ENCODE measurements at places on chromosomes 2 and 18.

DNA sequence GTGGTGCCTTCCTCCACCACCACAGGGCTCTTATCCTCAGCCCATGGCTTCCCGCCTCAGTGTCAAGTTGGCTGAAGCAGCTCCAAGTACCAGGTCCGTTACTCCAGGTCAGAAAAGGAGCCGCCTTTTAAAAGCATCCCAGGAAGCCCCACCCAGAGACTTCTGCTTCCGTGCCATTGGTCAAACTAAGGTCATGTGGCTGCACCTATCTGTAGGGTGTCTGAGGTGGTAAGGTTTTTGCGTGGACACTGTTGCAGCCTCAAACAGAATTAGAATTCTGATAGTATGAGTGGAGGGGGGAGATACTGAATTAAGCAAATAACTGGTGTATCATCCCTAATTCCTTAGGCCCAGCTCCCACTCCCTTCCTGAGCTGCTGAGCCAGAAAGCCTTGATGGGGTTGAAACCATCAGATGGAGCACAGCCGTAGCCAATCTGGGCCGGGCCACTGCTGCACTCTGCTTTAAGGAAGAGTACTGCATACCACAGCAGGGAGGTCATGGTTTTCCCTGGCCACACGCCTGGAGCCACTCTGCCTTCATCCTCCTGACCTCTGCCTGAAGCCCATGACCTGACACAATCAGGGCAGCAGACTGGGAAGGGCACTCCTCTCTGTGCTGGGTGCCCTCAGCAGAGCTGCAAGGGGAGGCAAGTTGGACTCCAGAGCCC lies 8.4 kb downstream of the TMEM247 start:
- no peak for DNase-seq

DNA sequence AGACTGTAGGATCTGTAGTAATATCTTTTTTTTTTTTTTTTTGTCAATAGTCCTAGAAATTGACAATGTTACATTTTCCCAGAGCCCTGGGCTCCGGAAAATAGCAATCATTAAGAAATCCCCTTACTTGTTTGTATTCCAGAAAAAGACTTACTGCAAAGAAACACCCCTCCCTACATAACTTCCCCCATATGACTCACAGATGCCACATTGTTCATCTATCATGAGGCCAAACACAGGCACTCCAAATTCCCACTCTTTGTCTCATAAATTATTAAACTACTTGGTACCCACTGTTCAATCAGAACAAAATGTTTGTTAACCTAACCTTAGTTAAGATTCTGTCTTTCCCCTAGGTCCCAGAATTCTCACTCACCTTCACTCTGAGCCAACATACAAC lies 53.5 kb downstream of the TEX51 start:
- no peak for DNase-seq

- DNase-seq, result no peak
These were observed 574 bp upstream of the NCL start for GRCh38 chr2:231464576-231465540.

DNA sequence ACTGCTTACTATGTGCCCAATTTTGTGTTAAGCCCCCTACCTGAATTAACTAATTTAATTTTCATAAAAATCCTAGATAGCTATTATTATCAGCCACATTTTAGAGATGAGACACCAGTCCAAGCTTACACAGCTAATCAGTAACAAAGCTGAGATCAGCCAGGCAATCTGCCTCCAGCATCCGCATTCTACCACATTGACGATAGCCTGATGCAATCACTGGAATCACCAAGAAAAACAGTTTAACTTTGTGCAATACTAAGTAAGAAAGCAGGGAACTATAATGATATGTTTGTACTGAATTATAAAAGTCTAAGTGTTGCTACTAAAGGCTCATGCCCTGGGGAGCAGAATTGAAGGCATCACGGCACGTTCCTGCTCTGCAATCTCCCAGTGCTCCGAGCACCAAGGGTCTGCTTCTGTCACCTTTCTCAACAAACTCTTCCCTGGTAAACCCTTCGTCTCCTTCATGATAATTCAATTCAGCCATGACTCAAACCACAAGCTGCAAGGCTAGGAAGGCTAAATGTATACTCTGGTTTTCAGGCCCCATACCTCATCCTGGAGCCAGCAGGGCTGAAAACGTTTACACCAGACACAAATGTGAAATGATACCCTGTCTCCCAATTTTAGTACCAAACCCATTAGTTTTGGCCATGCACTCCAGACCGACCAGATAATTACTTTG lies 19.4 kb downstream of the KANSL3 start:
- DNase-seq, result no peak

- DNase-seq, result no peak
These were observed 69.5 kb upstream of the PELI1 start for GRCh38 chr2:64213532-64214275.

- DNase-seq, result no peak
These were observed 22.1 kb downstream of the MFF start for GRCh38 chr2:227347117-227347516.

GRCh38 chr18:50911006-50911405 lies 32.1 kb downstream of the ME2 start:
- no peak for DNase-seq

GRCh38 chr2:25617948-25618646 lies 55.3 kb downstream of the DTNB start:
- no peak for DNase-seq

- DNase-seq, result no peak
These were observed 142.6 kb upstream of the ALKAL2 start for GRCh38 chr2:430291-431040.

- no peak for DNase-seq
These were observed 39.6 kb downstream of the PAX8 start for GRCh38 chr2:113238871-113239839.

DNA sequence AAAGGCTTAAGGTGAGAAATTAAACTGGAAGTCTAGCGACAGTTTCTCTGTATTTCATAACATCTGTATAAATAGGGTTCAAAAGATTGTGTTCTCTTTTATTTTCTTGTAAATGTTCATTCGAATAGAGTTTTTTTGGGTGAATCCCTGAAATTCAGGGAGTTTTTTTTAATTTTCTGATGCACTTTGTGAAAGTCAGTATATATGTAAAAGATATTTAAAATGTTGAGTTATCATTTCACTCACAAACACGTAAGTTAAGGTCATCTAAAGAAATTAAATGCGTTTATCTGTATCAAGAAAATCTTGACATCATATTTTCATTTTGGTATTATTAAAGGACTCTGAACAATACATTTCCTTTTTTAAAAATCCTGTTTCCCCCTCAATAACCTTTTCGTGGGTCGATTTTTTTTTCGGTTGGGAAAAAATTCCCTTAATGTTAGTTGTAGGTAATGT lies 3.4 kb downstream of the SP9 start:
- no peak for DNase-seq

DNA sequence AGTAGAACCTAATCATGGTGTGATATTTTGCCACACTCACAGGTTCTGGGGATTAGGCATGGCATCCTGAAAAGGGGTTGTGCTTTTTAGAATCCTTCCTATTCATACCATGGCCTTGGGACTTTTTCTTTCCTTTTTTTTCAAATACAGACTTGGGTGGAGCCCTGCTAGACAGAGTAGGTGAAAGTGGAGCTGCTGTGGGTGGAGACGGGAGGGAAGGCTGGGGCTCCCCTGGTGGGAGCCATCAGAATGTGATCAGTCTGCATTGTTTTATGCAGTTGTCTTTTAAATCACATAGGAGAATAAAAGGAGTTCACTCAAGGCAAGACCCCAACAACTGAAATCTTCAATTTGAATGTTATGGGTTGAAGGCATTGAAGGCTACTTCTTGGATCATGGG lies 130.2 kb downstream of the VAPA start:
- no peak for DNase-seq

DNA sequence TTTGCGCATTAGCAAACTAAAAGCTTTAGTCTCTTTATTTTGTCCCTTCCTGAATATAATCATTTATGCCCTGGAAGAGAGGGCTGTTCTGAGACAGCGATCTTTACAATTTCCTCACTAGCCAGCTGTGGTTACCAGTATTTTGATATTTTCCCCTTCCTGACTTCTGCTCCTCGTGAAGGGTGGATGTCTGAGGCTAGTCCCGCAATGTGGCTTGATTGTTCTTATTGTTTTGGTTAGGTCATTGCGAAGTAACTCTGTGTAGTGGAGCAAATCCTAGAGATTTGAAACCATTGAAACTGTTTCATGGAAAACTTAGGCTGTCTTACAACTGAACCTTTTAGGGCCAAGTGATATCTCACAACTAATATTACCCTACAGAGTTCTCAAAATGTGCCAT lies 2.4 kb downstream of the MRPL33 start:
- no peak for DNase-seq

- no peak for DNase-seq
These were observed 412 bp downstream of the GPD2 start for GRCh38 chr2:156436497-156437085.

GRCh38 chr2:80348953-80349352 lies 44.4 kb upstream of the LRRTM1 start:
- DNase-seq, result no peak

DNA sequence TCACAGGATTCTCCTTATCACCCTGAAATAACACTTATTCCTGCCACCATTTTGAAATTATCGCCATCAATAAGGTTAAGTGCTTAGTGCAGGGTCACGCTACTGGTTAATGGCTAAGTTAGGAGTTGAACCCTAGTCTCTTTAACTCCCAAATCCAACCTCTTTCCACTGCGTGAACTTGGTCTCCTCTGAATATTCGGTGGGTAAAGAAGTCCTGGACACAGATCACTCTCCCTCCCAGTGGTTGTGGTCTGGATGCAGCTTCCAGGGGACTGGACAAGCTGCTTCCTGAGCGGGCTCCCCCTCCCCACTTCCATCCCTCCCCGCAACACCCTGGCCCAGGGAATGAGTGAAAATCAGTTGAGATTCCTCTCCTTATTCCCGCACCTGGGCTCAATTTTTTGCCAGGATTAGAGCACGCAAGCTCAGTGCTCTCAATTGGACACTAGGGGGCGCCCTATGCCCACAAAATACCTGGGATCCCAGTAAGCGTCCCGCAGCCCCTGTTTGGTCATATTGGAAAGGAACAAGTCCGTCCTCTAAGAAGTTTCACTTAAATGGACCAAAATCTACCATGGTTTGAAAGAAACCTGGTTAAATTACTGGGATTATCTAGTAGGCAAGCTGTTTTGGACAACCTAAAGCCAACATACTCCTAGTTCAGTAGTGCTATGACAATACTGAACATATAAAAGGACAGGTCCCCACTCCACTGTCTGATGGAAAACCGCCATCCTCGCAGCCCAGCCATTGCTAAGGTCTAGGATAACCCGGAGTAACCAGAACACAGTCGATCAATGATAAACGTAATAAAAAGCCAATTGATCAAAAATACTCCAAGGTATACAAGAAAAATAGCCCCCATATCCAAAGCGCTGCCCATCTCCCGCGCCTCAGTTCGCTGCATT lies 40.4 kb downstream of the DHRS9 start:
- DNase-seq, result peak; percentile 23

- no peak for DNase-seq
These were observed 2.9 kb downstream of the DNPEP start for GRCh38 chr2:219384859-219385258.

- no peak for DNase-seq
These were observed 39.5 kb downstream of the METTL8 start for GRCh38 chr2:171394164-171394740.

GRCh38 chr2:235551965-235552364 lies 58.1 kb downstream of the AGAP1 start:
- no peak for DNase-seq

GRCh38 chr2:24402242-24403097 lies 42.1 kb upstream of the ITSN2 start:
- no peak for DNase-seq

GRCh38 chr2:8232871-8233270 lies 449.0 kb upstream of the ID2 start:
- no peak for DNase-seq

DNA sequence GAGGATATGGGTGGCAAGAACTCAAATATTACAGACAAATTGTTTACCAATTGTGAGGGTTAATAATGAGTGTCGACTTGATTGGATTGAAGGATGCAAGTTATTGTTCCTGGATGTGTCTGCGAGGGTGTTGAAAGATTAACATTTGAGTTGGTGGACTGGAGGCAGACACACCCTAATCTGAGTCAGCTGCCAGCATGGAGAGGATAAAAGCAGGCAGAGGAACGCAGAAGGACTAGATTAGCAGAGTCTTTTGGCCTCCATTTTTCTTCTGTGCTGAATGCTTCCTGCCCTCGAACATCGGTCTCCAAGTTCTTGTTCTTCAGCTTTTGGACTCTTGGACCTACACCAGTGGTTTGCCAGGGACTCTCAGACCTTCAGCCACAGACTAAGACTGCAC lies 1503.7 kb downstream of the LRP1B start:
- no peak for DNase-seq

DNA sequence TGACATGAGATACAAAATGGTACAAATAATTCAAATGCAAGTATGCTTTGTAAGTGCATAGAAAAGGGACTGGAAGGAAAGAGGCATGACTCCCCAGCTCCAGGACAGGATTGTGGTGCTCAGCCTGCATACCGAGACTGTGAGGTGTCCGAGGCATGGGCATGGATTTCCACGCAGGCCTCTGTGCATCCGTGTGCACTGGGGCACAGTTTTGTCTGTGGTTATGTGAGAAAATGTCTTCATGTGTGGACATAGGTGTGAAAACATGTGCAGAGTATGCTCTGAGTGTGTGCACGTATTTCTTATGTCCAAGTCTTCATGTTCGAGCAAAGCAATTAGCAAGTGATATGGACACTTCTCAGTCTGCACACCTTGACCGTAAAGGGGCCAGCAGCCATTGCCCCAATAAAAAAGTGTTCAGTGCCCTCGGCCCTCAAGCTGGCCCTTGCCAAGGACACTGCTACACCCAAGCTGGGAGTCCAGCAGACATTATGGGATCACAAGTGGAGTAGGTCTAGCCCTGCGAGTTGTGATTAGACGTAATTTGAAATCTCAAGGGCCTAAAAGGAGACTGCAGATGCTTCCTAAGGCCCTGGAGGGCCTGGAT lies 120.7 kb downstream of the CYP26B1 start:
- no peak for DNase-seq

DNA sequence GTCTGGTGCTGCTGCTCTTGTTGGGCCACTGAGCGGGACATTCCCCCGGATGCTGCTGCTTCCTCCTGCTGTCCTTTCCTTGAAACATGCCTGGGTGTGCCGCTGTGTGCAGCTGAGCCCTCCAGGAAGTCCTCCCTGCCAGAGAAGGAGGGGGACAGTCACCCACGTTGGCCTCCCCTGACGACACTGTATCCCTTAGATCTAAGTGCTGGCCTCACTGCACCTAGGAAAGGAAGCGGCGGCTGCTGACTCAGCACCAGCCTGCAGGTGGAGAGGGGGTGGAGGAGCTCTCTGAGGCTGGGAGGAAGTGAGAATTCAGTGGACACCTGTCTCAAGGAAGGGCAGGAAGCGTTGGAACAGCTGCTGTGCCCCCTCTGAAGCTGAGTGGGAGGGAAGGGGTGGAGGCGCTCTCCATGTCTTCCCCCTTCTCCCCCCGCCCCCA lies 239.8 kb downstream of the HAUS1 start:
- DNase-seq, result no peak

DNA sequence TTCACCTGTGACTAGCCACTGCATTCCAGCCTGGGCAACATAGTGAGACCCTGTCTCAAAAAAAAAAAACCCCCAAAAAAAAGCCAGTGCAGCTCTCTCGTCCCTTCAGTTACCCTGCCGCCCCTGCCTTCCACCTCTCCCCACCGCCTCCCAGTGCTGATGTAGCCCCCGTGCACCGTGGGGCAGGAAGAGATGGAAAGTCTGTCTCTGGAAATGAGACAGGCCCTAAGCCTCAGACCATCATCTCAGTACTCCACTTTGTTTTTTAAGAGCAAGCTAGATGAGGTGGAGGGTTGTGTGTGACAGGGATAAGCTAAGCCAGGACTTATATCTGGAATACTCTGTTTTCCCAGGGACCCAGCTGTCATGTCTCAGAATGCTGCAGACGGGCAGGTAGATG lies 32.0 kb downstream of the MERTK start:
- DNase-seq, result no peak

- DNase-seq, result no peak
These were observed 217.7 kb downstream of the MBD5 start for GRCh38 chr2:148238561-148238960.
